Stimulated activated CD4-positive, alpha-beta T cell treated with anti-CD3 and anti-CD28 coated beads, TNF-alpha, amount 100 ng/mL, for 4 hours (primary cell): ENCODE measurements at places on chromosomes 3 and 15.

GRCh38 chr3:87625876-87626275, 349.5 kb upstream of the POU1F1 start:
- DNase-seq = no peak

DNA sequence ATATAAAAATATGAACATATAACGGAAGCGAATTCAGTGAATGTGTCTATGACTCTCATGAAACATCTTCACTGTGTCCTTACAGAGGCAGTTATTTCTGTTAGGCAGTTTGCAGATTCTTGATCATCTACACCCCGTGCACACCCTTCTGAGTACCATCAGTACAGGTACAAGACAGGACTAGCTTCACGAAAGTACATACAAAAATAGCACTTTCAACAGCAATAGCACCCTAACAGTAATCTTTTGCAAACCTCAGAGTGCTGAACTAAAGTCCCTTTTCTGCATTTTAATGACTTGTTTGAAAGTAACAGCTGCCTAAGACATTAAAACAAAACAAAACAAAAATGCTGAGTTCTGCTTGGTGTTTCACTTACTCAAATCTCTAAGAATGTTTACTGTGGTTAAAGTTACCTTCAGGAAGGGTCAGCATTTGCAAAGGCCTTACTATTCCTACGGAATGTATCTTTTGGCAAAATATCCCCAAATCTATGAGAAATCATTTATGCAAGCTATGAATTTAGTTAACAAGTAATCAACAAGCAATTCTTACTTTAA, 104.1 kb downstream of the CNTN3 start:
- DNase-seq = no peak

GRCh38 chr3:853489-853888, 239.3 kb upstream of the CNTN6 start:
- DNase-seq = no peak

DNA sequence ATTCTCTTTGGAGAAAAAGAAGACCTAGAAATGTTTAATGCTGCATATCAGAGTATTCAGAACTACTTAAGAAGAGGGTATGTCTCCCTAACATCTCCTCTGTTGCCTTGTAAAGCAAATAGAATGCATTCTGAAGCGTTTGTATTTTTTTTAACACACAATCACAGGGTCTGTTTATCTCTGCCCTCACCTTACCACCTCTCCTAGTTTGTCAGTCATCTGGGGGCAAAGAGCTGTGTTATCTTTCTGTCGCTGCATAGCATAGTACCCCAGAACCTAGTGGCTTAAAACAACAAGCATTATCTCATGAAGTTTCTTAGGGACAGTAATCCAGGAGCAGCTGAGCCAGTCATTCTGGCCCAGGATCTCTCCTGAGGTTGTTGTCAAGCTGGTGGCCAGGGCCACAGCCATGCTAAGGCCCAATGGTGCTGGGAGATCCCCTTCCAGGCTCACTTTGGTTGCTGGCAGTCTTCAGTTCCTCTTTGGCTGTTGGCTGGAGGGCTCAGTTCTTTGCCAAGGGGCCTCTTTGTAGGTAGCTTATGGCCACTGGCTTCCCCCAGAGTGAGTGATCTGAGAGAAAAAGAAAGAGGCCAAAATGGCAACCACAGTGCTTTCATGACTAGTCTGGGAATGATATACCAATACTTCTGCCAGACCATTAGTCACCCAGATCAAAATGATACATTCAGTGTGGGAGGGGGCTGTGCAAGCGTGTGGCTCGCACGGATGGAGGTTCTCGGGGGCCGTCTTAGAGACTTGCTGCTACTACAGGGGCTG, 17.8 kb downstream of the EDEM1 start:
- DNase-seq = no peak

- no peak for DNase-seq
Observed at GRCh38 chr3:178655488-178655887, 119.3 kb downstream of the KCNMB2 start.

- DNase-seq = no peak
Observed at GRCh38 chr3:184485906-184486305, 75.7 kb upstream of the EPHB3 start.

GRCh38 chr3:195348426-195349115, 77.6 kb upstream of the XXYLT1 start:
- DNase-seq = no peak

DNA sequence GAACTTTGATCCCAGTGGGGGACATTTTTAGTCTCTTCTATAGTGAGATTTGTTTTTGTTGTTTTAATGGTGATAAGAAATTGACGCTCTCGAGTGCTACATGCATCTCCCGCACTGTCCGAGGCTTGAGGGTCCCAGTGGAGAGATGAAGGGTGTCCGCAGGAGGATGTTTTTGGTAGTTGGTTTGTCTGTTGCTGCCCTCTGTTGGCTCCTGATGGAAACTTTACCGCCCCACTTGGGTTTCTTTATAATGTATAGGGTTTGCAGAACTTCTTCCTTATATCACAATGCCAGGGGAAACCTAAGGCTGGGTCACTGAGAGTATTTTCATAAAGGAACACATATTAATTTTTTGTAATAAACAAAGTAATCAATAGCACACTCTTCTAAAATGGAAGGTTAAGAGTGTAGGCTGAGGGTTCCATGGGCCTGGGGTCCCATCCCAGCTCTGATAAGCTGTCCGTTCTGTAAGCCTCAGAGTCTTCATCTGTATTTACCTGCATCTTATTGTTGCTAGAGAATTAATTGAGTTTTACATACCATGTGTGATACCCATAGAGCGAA, 185.3 kb upstream of the FEZF2 start:
- DNase-seq = no peak

DNA sequence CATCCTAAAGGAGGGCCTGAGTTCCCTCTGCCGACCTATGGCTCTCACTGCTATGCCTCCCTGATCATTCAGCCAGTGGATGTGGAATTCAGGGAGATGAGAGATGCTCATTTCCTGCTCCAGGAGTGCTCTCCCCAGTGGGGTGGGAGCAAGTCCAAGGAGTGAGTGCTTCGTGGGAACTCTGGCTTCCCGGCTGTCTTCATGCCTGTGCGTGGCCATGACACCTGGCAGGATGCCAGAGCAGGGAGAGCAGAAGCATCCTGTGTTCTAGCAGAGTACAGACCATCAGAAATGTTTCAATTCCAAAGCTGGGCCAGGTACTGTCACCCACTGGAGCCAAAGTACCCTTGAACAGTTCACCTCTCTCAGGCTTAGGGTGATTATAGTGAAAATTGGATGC, 45.1 kb downstream of the APH1B start:
- DNase-seq = no peak

GRCh38 chr3:25035526-25035925, 392.5 kb upstream of the RARB start:
- no peak for DNase-seq

- DNase-seq = no peak
Observed at GRCh38 chr3:114103181-114103580, 46.6 kb downstream of the QTRT2 start.

- DNase-seq = no peak
Observed at GRCh38 chr3:184241447-184242296, 7.1 kb downstream of the ALG3 start.

DNA sequence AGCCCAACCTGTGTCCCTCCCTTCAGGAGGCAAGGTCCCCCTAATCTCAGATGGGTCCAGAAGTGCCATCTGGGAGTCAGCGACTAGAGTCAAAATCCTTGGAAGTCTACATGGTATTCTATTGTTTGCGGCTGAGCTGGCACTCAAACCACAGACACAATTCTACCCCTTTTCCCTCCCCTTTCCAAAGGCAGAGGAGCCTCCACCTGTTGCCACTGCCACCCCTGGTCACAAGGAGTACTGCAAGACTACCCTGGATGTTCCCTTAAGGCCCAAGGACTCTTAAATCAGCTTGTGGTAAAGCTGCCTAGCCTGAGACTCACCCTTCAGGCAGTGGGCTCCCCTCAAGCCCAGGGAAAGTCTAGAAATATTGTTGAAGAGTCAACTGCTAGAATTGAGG, 4.3 kb upstream of the OR5H6 start:
- DNase-seq = no peak

DNA sequence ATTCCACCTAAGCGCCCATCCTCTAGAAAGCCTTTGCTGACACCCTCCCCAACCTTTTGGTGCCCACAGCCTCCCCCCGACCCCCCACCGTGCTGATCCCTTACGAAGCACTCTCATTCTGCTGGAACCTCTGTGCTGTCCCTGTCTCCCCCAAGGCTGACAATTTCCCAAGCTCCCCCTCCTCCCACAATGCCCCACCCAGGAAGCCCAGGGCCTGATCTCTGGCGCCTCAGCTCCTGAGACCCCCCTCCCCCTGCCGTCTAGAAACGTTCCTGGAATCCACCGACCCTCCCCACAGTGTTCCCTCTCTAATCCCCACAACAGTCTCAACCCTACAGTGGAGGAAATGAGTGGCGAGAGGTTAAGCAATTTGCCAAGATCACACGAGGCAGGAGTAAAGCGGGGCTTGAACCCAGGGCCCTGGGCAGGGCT, 18.3 kb downstream of the MYL3 start:
- no peak for DNase-seq

GRCh38 chr3:136690599-136690998, 61.6 kb downstream of the STAG1 start:
- DNase-seq = no peak

DNA sequence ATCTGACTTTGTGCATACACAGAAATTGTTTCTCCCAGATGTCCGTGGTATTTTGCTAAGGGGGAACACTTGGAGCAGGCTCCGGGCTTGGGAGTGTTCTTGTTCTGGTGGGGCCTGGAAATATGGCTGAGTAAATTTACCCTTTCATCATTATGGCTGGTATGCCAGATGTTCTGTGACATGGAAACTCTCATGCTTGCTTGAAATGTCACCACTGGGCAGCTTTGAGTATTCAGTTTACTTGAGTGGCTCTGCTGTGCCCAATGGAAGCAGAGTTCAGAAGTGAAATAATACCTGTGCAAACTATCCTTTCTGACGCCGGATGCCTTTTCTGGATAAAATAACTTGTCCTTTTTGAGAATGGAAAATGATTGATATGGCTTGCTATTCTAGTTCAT, 283.6 kb upstream of the TPM1 start:
- no peak for DNase-seq

- DNase-seq = no peak
Observed at GRCh38 chr3:51445544-51446280, 54.1 kb downstream of the DCAF1 start.

GRCh38 chr3:130243808-130244207, 101.7 kb upstream of the COL6A5 start:
- DNase-seq = no peak

GRCh38 chr3:14201940-14202684, 23.5 kb downstream of the LSM3 start:
- no peak for DNase-seq

- DNase-seq = no peak
Observed at GRCh38 chr15:63969652-63970421, 76.4 kb downstream of the DAPK2 start.

DNA sequence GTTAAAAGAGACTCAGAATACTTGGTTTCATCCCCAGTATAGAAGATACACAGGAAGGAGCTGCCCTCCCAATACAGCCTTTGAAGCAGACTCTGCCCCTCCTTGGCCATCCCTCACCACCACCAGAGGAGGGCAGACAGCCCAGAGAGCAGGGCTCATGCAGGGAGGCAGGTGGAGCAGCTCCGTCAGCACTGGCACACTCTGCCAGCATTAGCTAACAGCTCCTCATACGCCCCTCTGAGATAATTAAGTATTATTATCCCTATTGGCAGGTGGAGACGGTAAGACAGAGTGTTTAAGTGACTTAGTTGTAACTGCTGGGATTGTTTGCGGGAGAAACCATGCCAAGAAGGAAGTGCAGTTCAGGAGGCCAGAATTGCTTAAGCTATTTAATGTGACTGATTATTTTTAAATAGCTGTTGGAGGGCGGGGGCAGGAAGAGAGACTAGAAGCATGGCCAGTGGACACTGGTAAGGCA, 434.0 kb downstream of the EPHB1 start:
- DNase-seq = no peak
